ENCODE measurements at places on chromosomes 1 and 21.

DNA sequence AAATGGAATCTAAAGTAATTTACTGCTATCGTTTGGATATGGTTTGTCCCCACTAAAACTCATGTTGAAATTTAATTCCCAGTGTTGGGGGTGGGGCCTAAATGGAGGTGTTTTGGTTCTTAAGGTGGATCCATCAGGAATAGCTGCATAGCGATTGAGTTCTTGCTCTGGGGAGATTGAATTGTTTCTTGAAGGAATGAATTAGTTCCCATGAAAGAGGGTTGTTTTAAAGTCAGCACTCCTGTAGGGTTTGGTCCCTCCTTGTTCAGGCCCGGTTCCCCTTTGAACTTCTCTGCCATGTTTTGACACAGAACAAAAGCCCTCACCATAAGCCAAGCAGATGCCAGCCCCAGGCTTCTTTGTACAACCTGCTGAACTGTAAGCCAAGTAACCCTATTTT, 170.9 kb downstream of the COL11A1 start:
- no peak for DNase-seq

GRCh38 chr1:23177438-23178380, 9.1 kb upstream of the LUZP1 start:
- peak; percentile 93 for DNase-seq

DNA sequence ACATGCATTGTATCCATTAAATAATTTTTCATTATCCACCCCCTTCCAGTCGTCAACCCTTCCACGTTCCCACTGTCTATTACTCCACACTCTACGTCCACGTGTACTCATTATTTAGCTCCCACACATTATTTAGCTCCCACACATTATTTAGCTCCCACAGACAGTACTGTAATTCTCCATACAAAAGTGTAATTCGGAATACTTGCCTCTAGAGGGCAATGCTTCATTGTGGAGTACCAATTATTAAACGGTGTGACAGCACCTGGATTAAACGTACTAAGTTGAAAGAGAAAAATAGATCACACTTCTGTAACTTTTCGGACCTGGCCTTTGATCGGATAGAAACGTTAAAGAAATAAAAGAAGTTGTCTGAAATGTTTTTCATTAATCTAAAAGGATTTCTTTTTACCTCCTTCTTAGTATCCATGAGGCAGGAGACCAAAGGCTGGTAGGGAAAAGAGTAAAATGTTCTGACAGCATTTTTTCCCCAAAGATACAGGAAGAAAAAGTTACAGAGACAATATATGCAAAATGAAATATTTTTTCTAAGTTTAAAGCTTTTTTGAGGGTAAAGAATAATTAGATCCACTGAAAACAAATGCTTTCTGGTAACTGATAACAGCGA, 99.2 kb downstream of the LHX8 start:
- peak; percentile 11 for DNase-seq

DNA sequence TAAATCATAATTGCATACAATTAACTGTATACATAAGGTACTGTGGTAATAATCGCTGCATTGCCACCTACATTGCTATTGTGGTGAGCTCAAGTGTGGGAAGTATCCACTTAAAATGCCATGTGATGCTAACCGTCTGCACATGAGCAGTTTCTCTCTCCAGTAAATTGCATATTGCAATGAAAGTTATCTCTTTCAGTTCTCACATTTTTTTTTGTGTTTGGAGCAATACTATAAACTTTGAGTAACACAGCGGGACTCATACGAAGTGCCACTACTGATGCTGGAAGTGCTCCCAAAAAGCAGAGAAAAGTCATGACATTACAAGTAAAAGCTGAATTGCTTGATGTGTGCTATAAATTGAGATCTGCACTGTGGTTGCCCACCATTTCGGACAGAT, 38.5 kb downstream of the DISC1 start:
- DNase-seq: no peak

DNA sequence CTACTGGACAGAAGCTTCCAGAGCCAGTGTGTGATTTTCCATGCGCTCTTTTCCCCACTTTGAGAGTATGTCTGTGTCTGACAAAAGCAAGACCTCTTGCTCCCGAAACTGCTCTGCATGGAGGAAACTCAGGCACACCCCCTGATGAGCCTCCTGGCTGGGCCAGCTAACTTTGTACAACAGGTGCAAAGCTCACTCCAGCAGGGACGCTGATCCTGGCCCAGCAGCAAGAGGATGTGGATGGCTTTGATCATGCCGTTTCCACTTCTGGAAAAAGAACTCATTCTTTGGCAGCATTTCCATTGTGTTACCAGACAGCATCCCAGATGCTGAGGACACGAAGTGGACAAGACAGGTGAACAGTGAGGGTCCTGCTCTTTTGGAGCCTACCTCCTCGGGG, 103.1 kb downstream of the TLR5 start:
- DNase-seq: no peak

- DNase-seq: peak; percentile 73
These were observed 8.3 kb upstream of the TNFRSF9 start for GRCh38 chr1:7948960-7949359.

- DNase-seq: no peak
These were observed 194.8 kb downstream of the NFIA start for GRCh38 chr1:61277121-61277690.

- DNase-seq: no peak
These were observed 45.8 kb upstream of the RC3H1 start for GRCh38 chr1:174068000-174068399.

- DNase-seq: no peak
These were observed 34.0 kb upstream of the FAM89A start for GRCh38 chr1:231074046-231074445.

GRCh38 chr1:59204001-59204400, 92.9 kb upstream of the FGGY start:
- peak; percentile 50 for DNase-seq

- DNase-seq: no peak
These were observed 116.3 kb downstream of the NCAM2 start for GRCh38 chr21:21114461-21114860.

DNA sequence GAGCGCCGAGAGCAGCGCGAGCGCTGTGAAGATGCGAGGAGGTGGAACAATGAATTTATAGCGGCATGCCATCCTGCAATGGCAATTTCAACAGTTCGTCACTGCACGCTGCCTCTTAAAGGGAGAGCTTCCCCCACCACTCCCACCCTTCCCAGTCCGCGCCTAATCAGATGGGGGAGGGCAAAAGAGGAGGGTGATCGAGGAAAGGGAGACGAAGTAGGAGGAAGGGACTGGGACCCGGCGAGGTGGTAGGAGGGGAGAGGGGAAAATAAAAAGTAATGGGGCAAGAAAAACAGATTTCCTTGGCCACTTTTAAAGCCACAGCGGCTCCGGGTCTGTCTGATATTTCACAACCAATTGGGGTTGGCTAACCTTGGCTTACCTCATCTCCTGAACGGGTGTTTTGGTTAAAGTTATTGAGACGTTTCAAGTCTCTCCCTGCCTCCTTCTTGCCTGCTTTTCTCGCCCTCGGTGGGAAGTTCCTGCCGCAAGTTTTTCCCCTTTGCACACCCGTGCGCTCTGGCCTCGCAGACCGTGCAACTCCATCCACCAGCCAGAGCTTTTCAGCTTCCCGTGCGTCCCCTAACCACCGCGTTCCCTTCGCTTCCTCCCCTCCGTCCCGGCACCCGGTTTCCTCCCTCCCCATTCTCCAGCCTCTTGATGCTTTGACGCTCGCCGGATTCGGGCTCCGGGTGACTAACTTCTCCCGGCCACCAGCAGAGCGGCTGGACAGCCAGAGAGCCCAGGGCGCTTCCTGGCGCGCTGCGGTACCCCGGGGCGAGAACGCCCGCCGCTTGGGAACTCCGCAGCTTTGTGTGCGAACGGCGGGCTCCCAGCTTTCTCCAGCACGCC, at the start of gene ADAMTS5:
ADAMTS5 (minus strand) TSS at position 27 of the 852 bp plus-strand sequence. CDS start 697 bp downstream, outside the sequence.
- peak; percentile 83 for DNase-seq

- no peak for DNase-seq
These were observed 266.7 kb upstream of the GREM2 start for GRCh38 chr1:240878631-240879030.

DNA sequence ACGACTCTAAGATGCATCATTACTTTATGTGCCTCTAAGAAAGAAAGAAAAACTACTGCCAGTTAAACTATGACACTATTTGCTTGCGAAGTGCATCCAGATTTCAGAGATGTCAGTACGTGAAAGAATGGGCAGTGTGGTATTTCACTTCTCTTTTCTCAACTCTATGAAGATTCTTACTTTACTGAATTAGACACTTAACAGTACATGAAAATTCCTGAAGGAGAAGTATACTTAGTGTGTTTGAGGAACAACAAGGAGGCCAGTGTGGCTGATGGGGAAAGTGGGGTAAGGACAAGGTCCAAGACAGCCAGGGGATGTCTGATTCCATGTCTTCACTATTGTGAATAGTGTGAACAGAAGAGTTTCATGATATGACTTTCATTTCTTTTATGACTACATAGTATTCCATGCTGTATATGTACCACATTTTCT, 53.9 kb upstream of the HSD17B7 start:
- no peak for DNase-seq

DNA sequence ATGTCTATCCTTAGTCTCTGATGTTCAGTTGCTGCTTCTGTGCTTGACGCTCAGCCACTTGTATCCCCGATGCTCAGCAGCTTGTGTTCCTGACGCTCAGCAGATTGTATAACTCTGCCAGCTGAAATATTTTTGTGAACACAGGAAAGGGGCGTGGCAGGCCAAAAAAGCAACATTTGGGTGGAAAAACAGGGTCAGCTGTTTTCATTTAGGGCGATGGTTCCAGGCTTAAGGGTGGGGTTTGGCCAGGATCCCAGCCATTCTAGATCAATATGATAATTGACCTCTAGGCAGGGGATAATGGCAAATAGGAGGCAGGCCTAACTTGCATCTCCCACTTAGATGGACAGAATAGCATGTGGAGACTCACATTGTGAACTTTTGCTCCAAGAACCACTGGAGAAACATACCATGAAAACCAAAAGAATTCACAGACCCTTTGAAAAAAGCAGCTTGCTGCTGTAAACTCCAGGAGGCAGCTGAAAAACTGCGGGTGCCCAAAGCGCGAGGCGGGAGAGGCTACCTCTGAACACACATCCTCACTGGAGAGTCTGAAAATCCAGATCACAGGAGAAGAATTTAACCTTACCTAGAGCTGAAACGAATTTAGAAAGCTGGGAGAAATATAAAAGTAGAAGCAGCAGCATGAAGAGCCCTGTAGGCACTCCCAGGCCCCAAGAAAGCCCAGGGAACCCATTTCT, 58.3 kb downstream of the ZNF648 start:
- DNase-seq: no peak

DNA sequence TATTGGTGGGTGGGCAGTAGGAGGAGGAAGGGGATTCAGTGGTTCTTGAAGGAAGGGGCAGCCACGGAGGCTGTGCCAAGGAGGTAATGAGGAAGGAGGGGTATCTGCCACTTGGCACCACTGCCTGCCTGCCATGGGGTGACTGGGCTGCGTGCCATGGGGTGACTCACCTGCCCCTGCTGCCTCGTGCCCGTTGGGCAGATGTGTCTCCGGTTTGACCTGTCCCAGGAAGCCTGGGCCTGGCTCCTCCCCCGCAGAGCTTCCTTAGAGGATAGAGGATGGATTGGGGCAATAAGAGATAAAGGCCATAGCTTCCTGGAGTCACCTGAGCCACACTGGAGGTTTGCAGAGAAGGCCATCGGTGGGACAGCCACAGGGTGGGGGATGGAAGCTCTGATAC, 1.7 kb downstream of the PADI3 start:
- DNase-seq: no peak

GRCh38 chr21:32562426-32562825, 22.9 kb downstream of the TCP10L start:
- peak; percentile 63 for DNase-seq

- peak; percentile 48 for DNase-seq
These were observed 41.9 kb downstream of the CEP170 start for GRCh38 chr1:243213045-243213787.

- no peak for DNase-seq
These were observed 387.6 kb downstream of the PCP4 start for GRCh38 chr21:40254540-40255465.

GRCh38 chr1:64292399-64292798, 89.0 kb downstream of the UBE2U start:
- DNase-seq: no peak
